Activated naive CD4-positive, alpha-beta T cell treated with anti-CD3 and anti-CD28 coated beads for 36 hours (primary cell): ENCODE measurements at places on chromosomes 4 and X. TPM values are rescaled to one million over a fixed set of nuclear protein-coding genes. Genes with fewer than 3 reads are reported as not detected.

The CYTL1 gene
- total RNA-seq: not detected

The SEL1L3 gene
- 38.2 TPM for total RNA-seq

The CCDC120 gene
- total RNA-seq: 2.1 TPM

DNA sequence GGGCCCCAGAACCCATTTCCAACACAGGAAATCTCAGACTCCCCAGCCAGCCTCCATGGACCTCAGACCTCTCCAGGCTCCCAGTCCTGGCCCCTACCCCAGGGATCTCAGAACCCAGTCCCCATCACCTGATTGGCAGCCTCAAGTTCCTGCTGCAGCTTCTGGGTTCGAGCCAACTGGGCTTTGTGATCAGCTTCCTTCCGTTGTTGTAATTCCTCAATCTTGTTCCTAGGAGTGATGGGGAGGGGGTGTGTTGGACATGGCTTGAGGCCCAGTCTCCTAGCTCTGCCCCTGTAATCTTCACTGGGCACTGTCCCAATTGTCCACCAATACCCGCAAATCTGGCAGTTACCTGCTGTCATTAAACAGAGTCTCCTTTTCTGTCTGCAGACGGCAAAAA, 12.6 kb downstream of the GRIPAP1 start:
- no peak overlapping the region for H3K4me3 ChIP-seq
- peaks cover 10% of the 10 kb centered on the region for H3K36me3 ChIP-seq
- H3K4me1 ChIP-seq: no peaks in the 10 kb centered on the region
- no peak overlapping the region for H3K27ac ChIP-seq

GRCh38 chr4:166435449-166435848, 562.4 kb downstream of the TLL1 start:
- H3K4me1 ChIP-seq: no peaks in the 10 kb centered on the region
- no peak overlapping the region for H3K4me3 ChIP-seq
- H3K36me3 ChIP-seq: no peaks in the 10 kb centered on the region
- H3K27ac ChIP-seq: no peak overlapping the region
- H3K27me3 ChIP-seq: no peaks in the 10 kb centered on the region

- H3K27me3 ChIP-seq: peaks cover 31% of the 10 kb centered on the region
- H3K27ac ChIP-seq: no peak overlapping the region
- peaks cover 12% of the 10 kb centered on the region for H3K4me1 ChIP-seq
- peak; percentile 18 for DNase-seq
These were observed 1.0 kb downstream of the CDS1 start for GRCh38 chr4:84583876-84584380.

GRCh38 chrX:154317391-154317995, 21.9 kb downstream of the TKTL1 start:
- no peak for DNase-seq
- no peaks in the 10 kb centered on the region for H3K36me3 ChIP-seq
- no peak overlapping the region for H3K27ac ChIP-seq

DNA sequence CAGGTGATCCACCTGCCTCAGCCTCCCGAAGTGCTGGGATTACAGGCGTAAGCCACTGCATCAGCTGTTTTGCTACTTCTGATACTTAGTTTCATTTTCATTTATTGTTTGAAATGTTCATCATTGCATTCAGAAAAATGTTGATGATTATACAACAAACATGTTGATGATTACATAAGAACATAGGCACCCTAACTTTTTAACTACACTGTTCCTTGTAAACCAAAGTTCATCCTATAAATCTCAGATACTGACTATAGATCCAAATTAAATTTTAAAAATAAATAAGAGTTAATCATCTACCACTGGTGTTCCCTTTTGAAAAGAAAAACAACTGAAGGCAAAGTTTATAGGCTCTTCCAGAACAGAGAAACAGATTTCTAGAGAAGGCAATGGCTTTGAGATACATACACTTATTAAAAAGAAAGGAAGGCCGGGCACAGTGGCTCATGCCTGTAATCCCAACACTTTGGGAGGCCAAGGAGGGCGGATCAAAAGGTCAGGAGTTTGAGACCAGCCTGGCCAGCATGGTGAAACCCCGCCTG, 23.4 kb downstream of the TRIM75 start:
- no peak overlapping the region for H3K27ac ChIP-seq
- peaks cover 19% of the 10 kb centered on the region for H3K36me3 ChIP-seq
- no peaks in the 10 kb centered on the region for H3K27me3 ChIP-seq
- H3K4me1 ChIP-seq: no peaks in the 10 kb centered on the region
- H3K4me3 ChIP-seq: no peak overlapping the region

The CXorf49 gene
- total RNA-seq: not detected

DNA sequence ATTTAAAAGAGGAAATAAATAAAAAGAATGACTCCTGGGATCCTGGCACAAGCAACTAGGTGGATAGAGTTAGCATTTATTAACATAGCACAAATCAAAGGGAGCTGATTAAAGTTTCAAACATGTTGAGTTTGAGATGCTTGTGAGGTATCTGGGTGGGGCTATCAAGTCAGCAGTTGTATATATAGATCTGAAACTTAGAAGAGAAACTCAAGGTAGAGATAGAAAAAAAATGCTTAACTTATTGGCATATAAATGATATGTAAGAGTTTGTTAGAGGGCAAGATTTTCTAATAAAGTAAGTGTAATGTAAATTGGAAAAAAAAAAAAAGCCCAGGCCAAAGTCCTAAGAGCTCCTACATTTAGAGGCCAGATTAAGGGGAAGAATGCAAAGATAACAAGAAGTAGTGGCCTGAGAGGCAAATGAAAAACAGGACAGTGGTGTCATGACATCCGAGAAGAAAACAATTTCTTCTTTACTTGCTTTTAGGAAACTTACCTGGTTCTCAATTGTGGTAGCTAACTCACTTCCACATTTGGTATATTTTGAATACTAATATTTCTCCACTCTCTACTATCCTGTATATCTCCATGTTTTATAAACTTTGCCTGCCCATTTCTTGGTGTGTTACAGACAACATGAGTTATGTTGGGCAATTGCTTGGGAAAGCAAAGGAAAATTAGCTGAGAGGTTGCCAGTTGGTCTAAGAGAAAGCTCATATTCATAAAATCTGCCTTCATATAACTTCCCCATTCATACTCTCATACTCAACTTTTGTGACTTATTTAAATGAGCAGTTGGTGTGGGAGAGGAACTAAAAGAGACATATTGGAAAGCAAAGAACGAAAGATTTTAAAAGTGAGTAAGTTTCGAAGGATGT, 169.2 kb downstream of the PARM1 start:
- no peak overlapping the region for H3K4me3 ChIP-seq
- H3K27ac ChIP-seq: no peak overlapping the region
- DNase-seq: no peak

DNA sequence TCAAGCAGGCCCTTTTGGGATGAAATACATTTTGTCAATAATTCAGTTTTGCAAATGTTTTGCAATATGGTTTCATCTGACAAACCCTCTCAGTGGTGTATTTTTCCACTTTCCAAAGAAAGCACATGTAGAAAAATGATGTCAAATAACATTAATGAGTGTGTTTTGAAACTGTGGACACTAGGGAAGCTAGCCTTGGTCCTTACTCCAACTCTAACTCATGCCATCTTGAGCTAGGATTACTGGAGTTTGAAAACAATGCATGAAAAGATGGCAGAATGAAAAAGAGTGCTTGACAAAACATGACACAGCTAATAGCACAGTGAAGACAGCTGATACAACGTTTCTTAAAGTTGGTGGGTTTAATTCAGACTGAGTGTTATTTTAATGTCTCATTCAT, 41.4 kb downstream of the HAND2 start:
- no peaks in the 10 kb centered on the region for H3K36me3 ChIP-seq
- DNase-seq: no peak
- H3K27me3 ChIP-seq: peaks cover 7% of the 10 kb centered on the region

- no peak for DNase-seq
- no peak overlapping the region for H3K27ac ChIP-seq
- no peaks in the 10 kb centered on the region for H3K36me3 ChIP-seq
- peaks cover 3% of the 10 kb centered on the region for H3K27me3 ChIP-seq
- H3K4me3 ChIP-seq: no peak overlapping the region
These were observed 89.9 kb upstream of the PAK3 start for GRCh38 chrX:111006116-111006515.

DNA sequence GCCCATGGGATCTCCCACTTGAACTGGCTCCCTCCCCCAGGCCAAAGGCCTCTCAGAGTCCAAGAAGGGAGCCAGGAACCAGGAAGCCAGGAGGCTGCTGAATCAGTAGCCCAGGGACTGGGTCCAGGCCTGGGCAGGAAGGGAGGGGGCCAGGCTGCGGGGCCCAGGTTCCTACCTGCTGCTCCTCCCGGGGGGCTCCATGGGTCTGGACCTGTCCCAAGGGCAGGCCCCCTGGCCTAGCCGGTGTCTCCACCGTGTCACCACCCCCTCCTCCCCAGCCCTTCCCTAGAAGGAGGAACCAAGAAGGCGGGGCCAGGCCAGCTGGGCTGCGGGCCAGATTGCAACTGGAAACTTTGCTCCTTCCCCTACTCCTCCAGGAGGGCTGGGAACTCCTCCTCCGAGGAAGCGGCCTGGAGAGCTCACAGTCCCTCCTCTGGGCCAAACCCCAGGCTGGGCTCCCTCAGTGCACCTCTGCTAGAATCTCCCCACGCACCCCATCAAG, at the start of gene IQSEC2:
Gene IQSEC2, minus strand, starts transcription at position 264 of the 502 bp plus-strand sequence.
- no peak within 1 kb of the TSS for H3K4me3 ChIP-seq
- H3K36me3 ChIP-seq: no peaks in the 10 kb centered on the region
- H3K27me3 ChIP-seq: no peaks in the 10 kb centered on the region
- H3K27ac ChIP-seq: no peak within 1 kb of the TSS

The MTTP gene
- 0.47 TPM for total RNA-seq

The RASGEF1B gene
- total RNA-seq: 6.7 TPM

The GPR50 gene
- not detected for total RNA-seq

The RPGR gene
- total RNA-seq: 6.5 TPM

- H3K4me3 ChIP-seq: no peak overlapping the region
- H3K27ac ChIP-seq: no peak overlapping the region
- H3K4me1 ChIP-seq: peaks cover 17% of the 10 kb centered on the region
- no peaks in the 10 kb centered on the region for H3K36me3 ChIP-seq
- DNase-seq: no peak
- H3K27me3 ChIP-seq: no peaks in the 10 kb centered on the region
These were observed 186.2 kb upstream of the TBL1X start for GRCh38 chrX:9278475-9279233.

GRCh38 chr4:180160195-180160983, 2082.8 kb upstream of the TENM3 start:
- H3K27ac ChIP-seq: no peak overlapping the region
- H3K4me3 ChIP-seq: no peak overlapping the region

DNA sequence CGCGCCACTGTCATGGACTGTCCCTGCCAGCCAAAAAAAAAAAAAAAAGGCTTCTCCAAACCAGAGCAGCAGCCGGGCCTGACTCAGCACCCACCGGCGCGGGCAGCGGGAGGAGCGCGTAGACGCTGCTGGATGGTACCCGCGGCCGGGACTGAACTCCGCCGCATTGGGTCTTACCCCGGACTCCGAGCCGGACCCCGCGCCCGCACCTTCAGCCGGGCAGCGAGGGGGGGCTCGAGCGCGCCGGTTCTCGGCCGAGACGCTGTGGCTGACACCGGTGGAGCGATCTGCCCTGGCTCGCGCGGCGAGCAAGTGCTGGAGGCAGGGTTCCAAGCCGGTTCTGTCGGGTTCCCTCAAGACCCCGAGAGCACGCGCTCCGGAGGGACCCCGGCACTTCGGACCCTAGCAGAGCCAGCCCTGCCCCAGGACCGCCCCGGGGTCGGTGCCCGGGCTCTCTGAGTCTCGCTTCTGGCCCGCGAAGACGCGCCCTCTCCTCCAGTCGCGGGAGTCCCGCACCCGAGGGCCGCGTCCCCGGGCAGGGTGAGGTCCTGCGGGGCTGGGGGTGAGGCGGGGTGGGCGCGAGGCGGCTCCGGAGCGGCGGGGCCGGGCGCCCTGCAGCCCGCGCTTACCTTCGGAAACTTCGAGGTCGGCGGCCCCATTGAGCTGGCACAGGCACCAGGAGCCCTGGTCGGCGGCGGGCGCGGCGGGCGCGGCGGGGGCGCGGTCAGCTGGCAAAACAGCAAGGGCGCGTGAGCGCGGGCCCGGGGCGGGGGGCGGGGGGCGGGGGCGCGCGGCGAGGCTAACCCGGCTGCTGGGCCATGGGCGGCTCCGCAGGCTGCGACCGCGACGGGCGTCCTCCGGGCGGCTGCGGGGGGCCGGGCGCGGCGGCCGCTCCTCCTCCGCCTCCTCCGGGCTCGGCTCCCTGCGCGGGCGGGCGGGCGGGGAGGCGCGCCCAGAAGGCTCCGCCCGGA, 11.8 kb upstream of the MAN2B2 start:
- peaks cover 13% of the 10 kb centered on the region for H3K4me1 ChIP-seq
- H3K27ac ChIP-seq: no peak overlapping the region
- peak; percentile 15 for DNase-seq
- H3K27me3 ChIP-seq: peaks cover 42% of the 10 kb centered on the region
- H3K4me3 ChIP-seq: no peak overlapping the region
- no peaks in the 10 kb centered on the region for H3K36me3 ChIP-seq

The GDI1 gene
- total RNA-seq: 96.9 TPM

- H3K36me3 ChIP-seq: peaks cover 2% of the 10 kb centered on the region
- DNase-seq: no peak
- no peaks in the 10 kb centered on the region for H3K27me3 ChIP-seq
- H3K4me1 ChIP-seq: peaks cover 16% of the 10 kb centered on the region
- no peak overlapping the region for H3K4me3 ChIP-seq
- H3K27ac ChIP-seq: no peak overlapping the region
These were observed 29.7 kb upstream of the DIPK2B start for GRCh38 chrX:45230410-45230809.

The XK gene
- total RNA-seq: not detected

The SLC16A2 gene
- 0.19 TPM for total RNA-seq

GRCh38 chr4:99405433-99406115, 29.6 kb downstream of the ADH7 start:
- H3K36me3 ChIP-seq: no peaks in the 10 kb centered on the region
- peak; percentile 77 for DNase-seq
- no peaks in the 10 kb centered on the region for H3K4me1 ChIP-seq
- H3K27me3 ChIP-seq: no peaks in the 10 kb centered on the region

The PAPSS1 gene
- total RNA-seq: 28.7 TPM

The NEUROG2 gene
- 0.14 TPM for total RNA-seq

The MSX1 gene
- not detected for total RNA-seq

DNA sequence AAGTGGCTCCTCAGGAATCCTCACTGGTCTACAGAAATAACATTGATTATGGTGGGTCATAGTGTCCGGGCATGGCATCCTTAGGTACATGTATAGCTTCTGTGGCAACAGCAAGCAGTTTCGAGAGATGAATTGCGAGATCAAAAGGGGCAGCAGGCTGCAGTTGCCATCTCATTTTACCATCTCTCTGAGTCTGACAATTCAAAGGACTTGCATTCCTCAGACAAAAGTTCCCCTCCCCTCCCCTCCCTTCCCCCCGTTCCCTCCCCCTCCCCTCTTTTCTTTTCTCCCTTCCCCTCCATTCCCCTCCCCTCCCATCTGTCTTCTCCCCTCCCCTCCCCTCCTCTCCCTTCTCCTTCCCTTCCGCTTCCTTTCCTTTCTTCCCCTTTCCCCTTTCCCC, 70.2 kb downstream of the MTNR1A start:
- DNase-seq: no peak
- no peak overlapping the region for H3K4me3 ChIP-seq
- H3K27ac ChIP-seq: no peak overlapping the region
- H3K36me3 ChIP-seq: no peaks in the 10 kb centered on the region
- H3K27me3 ChIP-seq: peaks cover 3% of the 10 kb centered on the region
- H3K4me1 ChIP-seq: no peaks in the 10 kb centered on the region

DNA sequence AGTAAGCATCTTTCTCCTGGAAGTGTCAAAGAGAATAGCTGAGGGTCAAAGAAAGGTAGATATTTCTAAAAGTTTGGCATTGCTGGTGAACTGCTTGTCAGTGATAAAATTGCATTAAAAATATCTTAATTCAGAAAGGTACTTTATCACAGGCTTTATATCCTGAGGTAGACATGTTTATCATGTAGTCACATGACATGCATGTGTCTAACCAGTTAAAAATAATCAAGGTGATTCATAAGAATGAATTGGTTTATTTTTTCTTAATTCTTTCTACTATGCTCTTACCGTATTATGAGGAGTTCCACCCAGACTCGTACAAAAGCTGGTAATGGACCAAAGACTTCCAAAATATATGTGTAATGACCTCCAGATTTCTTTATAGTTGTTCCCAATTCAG, 6.1 kb downstream of the SLC7A11 start:
- H3K36me3 ChIP-seq: peaks cover 1% of the 10 kb centered on the region
- peaks cover 15% of the 10 kb centered on the region for H3K4me1 ChIP-seq
- H3K27me3 ChIP-seq: no peaks in the 10 kb centered on the region
- no peak for DNase-seq
